Stimulated activated CD4-positive, alpha-beta T cell treated with anti-CD3 and anti-CD28 coated beads, Interleukin-2, amount 100 ng/mL, for 48 hours (primary cell): ENCODE measurements at places on chromosomes 3 and 15.

DNA sequence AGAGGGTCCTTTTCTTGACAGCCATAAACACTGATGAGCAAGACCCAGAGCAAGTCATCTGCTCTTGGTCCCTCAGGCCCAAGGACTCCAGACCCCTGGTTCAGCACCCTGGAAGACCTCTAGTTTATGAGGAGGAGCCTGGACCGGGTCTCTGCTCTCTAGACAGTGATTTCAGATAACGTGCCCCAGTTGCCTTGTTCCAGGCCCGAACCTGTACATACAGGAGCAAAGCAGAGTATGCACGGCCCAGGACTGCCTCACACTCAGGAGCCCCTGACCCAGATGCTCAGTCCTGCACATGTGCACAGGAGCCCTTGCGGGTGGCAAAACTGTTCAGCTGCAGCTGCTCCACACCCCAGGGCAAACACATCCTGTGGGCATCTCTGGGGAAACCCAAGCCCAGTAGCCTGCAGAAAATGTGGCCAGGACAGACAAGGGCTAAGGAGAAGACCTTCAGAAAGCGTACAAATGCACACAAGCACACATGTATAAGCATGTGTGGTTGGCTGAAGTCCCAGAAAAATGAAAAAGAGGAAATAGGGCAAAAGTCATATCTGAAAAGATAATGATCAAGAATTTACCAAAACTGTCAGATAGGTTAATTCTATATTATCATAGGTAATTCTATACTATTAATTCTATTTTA is 59.9 kb upstream of the CORO2B start:
- DNase-seq, result no peak

DNA sequence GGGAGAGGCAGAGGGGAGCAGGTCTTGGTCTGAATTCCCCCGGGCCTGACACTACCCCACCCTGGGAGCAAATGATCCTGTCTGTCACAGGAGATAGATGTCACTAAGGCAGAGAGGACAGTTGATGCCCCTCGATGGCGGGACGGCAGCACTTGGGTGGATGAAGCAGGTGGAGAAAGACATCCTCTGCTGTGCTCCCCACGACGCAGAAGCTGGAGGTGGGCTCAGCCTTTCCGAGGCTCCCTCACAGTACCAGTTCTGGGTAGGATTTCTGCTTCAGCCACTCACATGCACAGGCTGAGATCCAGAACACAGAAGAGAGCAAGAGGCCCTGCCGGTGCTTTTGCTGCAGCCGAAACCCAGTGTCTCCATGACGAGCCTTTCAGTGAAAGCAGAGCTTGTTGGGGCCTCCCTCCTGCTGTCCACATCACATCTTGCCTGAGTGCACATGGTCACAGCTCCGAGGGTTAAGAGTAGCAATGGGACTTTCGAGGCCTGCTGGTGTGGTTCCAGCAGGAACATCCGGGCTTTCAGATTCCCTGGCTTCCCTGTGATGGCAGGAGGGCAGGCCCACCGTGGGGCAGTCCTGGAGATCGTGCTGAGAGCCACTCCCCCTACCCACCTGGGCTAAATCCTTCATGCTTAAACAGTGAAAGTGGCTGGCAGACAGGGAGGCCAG is 107.3 kb upstream of the PRR20G start:
- no peak for DNase-seq

- DNase-seq, result peak; percentile 73
Measured at GRCh38 chr15:42495361-42496212, at the start of gene SNAP23. TSS of gene SNAP23 (plus strand) at chr15:42495634. CDS start at chr15:42511847, 16,213 bp downstream.

GRCh38 chr15:90031231-90031791 is 30.2 kb downstream of the ZNF710 start:
- no peak for DNase-seq

DNA sequence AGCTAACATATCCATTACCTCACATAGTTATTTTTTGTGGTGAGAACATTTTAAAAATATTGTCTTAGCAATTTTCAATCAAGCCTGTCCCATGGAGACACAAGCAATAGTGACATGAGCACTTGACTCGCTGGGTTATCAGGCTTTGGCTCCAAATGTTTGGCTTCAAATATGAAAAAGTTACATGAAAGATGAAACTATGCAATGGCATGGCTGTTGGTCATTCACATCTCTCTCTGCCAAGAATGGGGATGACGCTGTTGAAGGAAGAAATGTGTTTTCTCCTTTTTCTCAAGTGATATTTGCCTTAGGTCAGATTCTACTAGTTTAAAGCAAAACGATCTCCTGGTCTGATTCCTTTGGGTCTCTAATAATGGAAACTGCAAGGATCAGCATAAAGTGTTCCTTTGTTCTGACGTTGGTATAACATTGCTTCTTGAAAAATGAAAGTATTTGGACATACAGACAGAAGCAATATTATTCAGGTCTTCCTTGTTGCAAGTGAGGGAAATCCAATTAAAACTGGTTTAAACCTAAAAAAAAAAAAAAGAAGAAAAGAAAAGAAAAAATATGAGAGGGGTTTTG is 71.2 kb downstream of the SSUH2 start:
- DNase-seq, result no peak

DNA sequence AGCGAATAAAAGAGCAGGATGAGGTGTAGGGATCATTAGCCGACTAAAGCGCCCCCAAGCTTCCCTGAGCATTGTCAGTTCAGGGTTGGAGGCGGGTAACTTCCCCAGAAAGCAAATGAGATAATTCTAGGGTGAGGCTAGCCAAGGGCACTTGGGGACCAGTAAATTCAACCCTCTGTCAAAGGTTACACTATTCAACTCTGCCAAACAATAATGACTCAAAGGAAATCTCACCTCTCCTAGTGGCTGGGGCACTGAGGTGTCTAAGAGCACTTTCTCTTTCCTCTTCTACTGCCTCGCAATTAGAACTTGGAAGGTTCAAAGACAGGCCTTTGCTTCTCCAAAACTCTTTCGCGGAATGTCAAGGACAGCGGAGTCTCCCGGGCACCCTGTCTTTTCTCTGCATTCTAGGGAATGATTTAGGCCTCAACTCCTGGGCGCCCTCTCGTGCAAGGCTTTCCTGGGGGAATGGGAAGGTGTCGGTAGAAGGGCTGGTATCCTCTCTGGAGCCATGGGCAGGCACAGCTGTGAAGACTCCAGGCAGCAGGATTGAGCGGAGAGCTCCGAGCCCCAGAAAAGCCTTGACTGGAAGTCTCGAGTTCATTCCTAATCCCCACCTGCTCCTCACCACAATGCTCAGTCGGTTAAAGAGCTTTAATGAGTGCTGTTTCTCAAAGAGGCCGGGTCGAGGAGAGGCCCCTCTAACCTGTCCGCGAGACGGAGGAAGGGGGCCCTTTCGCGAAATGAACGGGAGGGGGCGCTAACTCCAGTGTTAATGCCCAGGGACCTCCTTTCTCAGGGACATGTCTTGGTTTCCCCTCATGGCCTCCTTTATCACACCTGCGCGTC is 21.9 kb downstream of the ZIC4 start:
- no peak for DNase-seq

DNA sequence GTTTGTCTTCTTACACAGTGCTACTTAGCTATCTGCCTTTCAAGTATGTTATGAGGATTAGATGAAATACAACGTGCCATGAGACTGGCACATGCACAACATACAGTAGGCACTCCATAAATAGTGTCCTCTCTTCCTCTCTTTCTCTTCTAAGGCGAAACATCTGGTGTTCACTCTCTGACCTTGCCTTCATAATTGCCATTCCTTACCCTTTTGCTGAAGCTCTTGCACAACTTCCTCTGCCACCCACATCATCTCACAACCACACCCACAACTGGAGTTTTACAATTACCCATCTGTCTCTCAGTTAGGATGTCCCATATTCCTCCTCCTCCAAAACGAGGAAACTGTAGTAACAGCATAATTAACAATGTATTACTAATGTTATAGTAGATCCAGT is 26.4 kb upstream of the ACP3 start:
- DNase-seq, result no peak

DNA sequence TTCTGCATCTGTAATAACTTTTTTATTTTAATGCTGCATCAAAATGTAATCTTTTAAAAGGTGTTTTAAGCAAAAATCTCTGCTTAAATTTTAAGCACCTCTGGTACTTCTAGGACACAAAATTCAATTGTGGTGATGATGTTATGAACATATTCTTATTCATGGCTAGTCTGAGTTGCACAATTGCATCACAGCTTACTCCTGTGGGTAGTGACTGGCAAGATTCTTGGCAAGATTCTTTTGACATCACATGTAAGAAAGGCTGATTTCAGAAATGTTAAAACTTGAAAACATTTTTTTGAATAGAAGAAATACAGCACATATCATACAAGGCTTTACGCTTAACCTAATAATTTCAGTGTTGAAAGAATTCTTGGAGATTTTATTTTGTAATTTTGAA is 35.7 kb downstream of the IQCH start:
- no peak for DNase-seq

DNA sequence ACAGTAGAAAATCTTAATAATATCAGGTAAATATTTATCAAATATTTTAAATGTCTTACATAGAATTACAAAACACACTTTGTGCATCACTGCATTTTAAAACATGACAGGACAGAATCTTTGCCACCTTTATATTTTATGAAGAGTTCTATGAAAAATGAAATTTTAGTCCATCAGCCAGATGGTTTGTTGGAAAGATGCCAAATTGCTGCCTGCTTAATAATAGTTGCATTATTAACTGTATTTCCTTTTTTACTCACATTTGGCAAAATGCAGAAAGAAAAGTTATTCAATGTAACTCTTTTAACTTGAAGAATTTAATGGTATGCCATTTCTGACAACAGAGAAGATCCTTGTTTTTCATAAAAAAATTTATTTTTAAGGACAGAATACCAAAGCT is 1271.6 kb downstream of the NSUN3 start:
- no peak for DNase-seq

DNA sequence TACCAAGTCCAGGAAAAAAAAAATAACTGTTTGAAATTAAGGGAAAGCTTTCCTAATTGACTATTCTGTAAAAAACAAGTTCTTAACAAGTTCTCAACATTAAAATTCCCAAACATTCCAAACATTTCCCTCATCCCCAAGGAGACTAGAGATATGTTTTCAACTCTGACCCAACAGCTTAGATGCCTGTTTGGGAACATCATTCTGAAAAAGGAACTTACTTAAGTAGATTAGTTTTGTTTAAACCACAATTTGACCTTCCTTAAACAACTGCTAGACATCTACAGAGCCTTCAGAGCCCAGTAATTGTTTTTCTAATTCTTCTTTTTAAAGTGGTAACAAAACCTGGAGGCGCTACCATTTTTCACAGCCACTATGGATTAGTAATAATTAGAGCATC is 12.8 kb downstream of the UBR1 start:
- no peak for DNase-seq

DNA sequence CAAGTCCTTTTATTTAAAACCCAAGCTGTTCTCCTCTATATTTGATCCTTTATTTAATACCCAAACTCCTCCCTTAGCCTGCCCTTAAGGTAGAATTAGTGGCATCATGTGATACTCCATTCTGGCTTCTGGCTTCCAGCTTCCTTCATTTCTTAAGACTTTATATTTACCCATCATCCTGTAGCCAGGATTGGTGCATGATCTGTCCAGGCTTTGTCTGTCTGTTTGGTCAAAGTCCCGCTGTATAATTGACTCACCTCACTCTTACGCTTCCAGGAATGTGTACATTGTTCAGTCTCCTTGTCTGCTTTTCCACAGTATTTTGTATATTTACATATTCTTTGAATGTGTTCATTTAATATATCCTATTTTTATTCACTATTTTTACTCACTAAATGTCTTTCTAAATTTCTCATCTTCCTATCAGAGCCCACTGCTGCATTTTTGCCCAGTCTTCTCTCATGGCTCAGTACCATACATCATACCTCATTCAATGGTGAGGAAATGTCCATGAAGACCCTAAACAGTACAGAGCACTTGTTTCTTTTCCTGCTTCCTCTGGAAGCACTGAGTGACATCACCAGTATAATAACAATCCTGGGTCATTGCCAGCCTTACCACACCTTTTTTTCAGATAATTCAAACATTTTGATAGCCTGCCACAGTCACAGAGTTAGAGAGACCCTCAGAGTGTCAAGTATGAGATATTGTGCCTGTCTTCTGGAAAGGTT is 31.5 kb downstream of the TMEM108 start:
- no peak for DNase-seq

GRCh38 chr3:71305231-71306206 is 278.0 kb downstream of the FOXP1 start:
- peak; percentile 29 for DNase-seq
